ENCODE measurements at places on chromosomes 5 and 9.

- DNase-seq: no peak
These were observed 15.0 kb downstream of the TENT4A start for GRCh38 chr5:6728011-6728794.

DNA sequence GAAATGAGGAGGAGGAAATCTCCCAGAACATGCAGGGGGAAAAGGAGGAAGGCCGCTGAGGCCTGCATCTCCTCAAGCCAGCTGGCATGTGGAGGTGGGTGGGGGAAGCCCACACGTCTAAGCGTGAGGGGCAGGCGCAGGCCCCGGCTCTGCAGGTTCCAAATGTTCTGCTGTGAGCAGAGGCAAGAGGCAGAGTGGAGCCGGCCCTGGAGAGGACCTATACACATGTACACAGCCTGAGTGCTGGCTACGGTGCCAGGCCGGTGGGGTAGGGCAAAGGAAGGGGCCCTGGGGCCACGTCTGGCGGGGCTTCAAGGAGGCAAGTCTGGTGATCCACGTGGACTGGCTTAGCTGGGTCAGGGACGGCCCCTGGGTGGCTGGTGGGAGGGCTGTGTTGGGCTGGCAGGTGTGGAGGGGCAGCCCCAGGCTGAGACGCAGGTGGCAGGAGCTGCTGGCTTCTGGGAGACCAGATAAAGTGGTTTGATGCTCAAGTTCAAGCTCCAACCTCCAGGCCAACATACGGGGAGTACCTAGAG is 26.4 kb downstream of the LPCAT1 start:
- DNase-seq: no peak

DNA sequence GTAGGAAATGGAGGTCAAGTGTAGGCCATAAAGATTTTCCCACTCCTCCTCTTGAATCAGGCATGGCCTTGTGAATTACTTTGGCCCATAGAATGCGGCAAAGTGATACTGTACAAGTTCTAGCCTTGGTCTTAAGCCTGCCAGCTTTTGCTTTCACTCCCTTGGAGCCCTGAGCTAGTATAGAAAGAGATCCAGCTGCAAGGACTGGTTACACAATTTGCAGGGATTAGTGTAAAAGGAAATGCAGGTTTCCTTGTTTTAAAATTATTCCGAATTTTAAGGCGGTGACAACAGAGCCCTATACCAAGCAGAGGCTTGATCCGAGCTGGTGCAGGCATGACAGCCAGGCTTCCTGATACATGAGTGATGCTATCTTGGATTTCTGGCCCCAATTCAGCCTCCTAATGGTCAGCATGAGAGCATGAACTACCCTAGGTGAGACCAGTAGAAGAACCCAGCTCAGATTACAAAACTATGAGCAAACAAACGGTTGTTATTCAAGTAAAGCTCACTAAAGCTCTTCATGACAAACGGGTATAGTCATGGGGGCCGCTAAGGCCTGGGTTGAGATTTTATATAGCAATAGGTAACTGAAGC is 257.9 kb downstream of the DOCK8 start:
- DNase-seq: no peak

DNA sequence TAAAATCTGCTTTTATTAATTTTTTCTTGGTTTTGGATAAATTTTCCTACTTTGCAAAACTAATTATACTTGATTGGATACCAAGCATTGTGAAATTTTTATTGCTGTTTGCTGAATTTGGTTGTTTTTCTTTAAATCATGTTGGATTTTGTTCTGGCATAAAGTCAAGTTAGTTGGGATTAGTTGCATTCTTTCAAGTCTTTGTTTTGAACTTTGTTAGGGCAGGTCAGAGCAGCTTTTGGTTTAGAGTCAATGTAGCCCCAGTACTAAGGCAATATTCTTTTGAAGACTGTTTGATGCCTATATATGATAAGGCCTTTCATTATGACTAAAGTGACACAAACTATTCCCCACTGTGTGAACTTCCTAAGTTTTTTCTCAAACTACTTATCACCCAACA is 531.1 kb downstream of the RASEF start:
- DNase-seq: no peak

DNA sequence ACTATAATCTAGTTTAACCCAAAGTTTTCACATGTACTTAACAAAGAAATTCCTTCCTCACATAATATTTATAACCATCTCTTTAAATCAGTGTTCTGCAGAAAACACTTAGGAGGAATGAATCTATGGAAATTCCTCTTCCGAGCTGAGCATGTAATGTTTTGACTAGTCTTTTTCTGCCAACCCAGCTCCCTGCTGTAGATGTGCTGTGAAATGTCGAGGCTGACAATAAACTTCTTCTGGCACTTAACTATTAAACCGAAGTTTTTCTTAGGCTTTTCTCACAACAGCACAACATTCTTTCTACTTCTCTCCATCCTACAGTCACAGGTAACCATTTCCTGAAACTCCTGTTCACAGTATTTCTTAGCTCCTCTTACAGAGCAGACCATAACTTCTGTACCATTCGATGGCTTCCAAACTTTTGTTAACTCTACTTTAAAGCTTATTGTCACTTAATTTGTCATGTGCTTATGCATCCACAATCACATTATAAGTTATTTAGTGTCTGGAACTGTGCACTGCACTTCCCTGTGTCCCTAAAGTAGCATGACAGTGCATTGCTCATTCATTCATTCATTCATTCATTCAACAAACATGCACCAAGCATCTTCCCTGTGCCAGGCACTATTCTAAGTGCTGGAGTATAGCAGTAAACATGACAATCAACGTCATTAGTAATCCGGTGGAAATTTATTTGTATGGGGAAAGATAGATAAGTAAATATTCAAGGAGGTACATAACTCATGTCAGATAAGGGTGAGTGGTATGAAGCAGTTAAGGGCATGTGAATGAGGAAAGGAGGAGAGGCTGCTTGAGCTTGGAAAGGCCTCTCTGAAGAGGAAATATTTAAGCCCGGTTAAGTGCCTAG is 54.6 kb downstream of the TSSK1B start:
- no peak for DNase-seq

- DNase-seq: no peak
These were observed 58.3 kb downstream of the PRELID2 start for GRCh38 chr5:145776886-145777285.

GRCh38 chr5:126746290-126746689 is 30.6 kb upstream of the LMNB1 start:
- DNase-seq: no peak

Data from anterior cingulate cortex (tissue), 58 donors.